ENCODE measurements at places on chromosomes 7 and 10. TPM values are rescaled to one million over a fixed set of nuclear protein-coding genes. Genes with fewer than 3 reads are reported as not detected.

GRCh38 chr10:2874963-2875362, 192.4 kb upstream of the PFKP start:
- DNase-seq, result no peak

Gene IDE
- total RNA-seq, result 39.1 TPM

- DNase-seq, result no peak
These were observed 33.5 kb upstream of the AUTS2 start for GRCh38 chr7:69564454-69565417.

DNA sequence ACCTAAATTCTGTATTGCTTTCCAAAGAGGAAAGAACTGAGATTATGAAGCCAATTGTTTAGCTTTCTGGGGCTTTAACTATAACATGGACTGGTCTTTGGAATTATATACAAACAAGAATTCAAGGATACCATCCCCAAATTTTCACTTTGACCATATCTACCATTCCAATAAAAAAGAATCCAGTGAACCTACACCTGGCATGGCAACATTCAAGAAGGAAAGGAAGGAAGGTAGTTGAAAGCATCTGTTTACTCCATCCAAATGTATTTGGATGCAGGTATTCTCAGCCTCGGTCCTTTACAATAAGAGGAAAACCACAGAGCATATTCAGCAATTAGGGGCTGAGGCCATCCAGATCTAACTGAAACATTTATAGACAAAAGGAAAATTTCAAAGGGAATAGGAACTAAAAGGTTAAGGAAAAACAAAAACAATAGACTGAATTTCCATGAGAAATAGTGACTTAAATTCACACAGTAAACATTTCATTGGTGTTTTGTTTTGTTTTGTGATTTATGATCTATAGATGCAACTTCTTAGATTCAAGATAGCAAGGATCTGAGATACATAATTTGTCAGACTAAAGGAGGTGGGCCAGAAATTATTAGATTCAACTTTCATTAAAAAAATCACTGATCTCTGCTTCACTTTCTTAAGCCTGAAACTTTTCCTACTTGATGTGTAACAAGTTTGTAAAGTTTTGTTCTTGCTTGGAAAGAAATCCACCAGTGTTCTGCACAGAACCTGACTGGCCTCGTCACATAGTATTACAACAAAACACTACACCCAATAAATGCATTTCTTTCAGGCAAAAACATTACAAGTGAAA, 12.7 kb downstream of the SKIDA1 start:
- no peak for DNase-seq

- no peak for DNase-seq
These were observed 283.6 kb downstream of the ADRA2A start for GRCh38 chr10:111360260-111360925.

DNA sequence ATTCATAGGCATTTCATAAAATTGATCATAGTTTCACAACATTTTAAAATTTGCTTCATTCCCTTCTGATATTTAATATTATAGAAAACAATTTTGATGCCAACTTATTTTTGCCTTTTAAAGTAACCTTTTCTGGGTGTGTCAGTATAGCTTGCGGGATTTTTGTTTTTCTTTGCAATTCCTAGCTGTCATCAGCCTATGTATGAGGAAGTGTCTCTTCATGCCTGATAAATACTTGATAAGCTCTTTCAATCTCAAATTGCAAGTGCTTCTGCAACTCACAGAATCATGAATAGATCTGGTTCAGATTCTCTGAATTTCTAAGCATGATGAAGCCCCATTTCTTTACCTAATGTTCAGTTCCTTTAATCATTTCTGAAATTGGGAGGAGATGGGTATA, 28.0 kb upstream of the ARHGAP21 start:
- DNase-seq, result no peak

DNA sequence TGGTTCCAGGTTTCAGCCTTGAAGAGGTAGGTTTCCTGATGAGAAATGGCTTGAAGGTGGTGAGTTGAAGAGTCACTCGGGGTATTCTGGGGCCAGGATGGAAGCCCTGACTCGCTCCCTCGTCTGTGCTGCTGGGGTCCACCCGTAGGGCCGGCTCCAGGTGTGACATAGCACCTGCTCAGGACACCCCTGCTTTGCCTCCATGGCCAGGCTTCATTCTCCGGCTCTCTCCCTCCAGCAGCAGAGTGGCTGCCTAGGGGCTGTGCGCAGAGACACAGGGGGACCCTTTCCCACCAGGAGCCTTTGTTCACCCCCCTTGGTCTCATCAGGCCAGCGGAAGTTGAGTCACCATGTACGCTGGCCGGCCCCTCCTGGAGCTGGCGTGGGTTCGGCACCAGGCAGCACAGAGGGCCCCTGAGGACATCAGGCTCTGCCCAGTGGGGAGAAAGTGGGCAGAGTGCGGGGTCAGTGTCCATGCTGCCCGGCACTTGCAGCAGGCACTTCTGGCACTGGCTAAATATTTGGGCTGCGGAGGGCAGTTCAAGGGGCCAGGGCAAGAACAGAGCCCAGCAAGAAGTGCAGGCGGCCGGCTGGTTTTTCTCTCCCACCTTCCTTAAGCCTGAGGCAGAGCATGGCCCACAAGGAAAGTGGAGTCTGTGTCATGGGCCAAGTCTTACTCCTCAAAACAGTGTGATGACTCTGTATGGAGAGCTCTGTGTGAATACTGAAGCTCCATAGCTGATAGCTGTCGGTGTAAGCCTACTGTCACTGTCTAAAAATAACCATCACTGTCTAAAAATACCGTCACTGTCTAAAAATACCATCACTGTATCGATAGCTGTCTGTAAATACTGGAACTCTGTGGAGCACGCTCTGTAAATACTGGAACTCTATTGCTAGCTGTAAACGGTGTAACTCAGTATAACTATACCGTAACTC, 3.7 kb upstream of the PRKAR1B start:
- no peak for DNase-seq

GRCh38 chr7:15327001-15327400, 234.8 kb downstream of the AGMO start:
- no peak for DNase-seq

Gene MEOX2
- total RNA-seq, result 9.5 TPM

DNA sequence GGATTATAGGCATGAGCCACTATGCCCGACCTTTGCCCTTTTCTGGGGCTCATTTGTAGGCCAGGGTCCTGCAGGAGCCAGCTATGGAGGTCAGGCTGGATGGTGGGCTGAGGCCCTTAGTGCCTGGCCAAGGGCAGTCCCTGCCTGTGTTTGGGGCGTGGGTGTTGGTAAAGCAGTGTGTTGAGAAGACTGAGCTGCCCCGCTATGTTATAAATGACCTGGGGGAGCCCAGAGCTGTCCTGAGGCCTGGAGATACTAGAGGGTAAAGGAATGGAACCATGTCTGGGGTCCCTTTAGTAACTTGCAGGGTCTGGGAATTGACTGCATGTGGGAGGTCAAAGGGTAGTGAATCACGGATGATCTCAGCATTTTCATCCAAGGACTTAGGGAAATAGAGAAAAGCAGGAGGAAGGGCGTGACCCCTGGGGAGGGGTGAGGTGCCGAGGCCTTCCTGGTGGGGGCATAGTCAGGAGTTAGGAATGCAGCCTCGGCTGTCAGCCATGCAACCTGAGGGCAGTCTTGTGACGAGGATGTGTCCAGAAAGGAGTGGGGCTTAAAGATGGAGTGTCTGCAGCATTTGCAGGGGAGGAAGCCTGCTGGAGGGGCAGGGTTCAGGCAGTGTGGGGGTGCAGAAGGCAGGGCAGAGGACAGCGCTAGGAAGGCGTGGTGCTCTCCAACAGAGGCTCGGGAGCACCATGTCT, 31.5 kb downstream of the TMEM248 start:
- no peak for DNase-seq

- no peak for DNase-seq
These were observed 11.6 kb downstream of the DDX56 start for GRCh38 chr7:44561962-44562621.

Measured in thoracic aorta (tissue), 2 donors.